Large intestine (tissue), 12 donors: ENCODE measurements at places on chromosomes 6 and 20. TPM values are rescaled to one million over a fixed set of nuclear protein-coding genes. Genes with fewer than 3 reads are reported as not detected.

DNA sequence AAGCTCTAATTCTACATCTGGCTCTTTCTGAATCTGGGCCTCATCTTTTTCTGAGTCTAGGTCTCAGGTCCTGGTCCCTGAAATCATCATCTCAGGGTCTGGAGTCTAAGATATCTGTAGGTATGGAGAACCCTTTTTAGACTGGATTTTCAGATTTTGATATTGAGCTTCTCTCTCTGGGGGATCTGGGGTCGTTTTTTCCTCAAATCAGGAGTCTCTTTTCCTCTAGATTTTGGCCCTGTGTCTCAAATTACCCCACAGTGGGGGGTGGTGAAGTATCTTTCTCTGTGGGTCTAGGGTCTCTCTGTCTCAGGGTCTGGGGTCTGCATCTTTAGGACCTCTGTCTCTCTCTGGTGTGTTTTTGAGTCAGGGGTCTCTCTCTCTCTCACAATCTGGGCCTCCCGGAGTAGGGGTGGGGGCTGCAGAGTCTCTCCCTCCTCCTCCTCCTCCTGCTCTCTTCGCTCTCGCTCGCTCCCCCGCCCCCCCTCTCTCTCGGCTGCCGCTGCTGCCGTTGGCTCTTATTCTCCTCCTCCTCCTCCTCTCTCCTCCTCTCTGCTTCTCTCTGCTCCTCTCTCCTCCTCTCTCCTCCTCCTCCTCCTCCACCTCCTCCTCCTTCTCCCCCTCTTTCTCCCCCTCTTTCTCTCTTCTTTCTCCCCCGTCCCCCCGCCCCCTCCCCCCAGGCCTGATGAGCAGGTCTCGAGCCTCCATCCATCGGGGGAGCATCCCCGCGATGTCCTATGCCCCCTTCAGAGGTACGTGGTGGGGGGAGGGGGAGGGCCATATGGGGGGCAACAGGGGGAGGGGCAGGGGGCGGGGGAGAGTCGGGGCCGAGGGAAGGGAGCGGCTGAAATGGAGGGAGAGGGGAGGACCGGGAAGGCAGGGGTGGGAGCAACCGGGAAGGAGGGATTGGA, at the start of gene SYNGAP1:
Gene SYNGAP1, plus strand, starts transcription at position 486 of the 911 bp plus-strand sequence. Its CDS starts 200 bp downstream, at position 686.
- peaks cover 14% of the 10 kb centered on the region for H3K36me3 ChIP-seq
- peak; percentile 46 for DNase-seq
- H3K4me3 ChIP-seq, result peak within 1 kb of the TSS; percentile 21
- H3K27me3 ChIP-seq, result no peaks in the 10 kb centered on the region

Gene UBR2
- polyA plus RNA-seq, result 24.5 TPM

DNA sequence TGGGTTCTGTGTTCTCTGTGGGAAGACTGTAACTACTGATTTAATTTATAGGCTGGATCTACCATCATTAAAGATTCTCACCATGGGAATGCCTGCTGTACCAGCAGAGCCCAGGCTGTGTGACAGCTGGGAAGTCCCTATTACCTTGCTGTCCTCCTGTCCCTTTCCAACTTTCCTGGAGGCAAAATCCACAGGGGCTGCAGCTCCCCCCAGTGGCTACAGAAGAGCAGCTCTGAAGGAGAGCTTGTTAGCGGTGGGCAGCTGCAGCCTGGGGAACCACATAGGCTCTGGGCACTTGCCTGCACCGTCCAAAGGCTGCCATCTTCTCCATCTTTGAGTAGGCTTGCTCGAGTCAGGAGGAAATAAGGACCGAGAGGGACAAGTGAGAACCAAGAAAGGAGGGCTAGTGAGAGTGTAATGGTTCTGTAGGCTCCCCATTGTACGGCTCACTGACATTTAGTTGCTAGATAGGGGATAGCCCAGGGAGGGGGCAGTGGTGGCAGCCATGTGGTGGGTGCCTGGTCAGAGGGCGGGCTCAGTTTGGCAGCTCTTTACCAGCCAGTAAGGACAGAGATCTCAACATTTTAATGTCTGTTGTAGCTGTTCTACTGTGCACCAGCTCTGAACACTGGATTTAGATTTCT, 155.1 kb upstream of the MLIP start:
- H3K4me1 ChIP-seq, result no peaks in the 10 kb centered on the region
- no peak overlapping the region for H3K27ac ChIP-seq
- H3K36me3 ChIP-seq, result no peaks in the 10 kb centered on the region
- DNase-seq, result peak; percentile 75

DNA sequence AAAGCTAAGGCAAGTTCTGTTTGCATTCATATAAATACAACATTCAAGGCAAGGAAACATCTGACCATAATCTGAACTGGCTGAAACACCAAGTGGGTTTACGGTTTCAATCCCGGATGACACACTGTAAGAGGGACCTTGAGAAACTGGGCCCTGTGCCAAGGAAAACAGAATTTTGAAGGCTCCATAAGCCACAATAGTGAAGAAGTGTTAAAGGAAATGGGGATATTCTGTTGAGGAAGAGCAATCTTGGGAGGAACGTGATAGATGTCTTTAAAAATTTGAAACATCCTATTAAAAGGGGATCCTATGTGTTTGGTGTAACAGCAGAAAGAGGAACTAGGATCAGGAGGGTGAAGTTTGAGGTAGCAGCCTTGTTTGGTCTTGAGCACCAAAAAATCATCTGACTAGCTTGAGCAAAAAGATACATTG, 82.4 kb upstream of the TAB2 start:
- no peak for DNase-seq
- no peaks in the 10 kb centered on the region for H3K36me3 ChIP-seq
- H3K27ac ChIP-seq, result no peak overlapping the region
- no peaks in the 10 kb centered on the region for H3K4me1 ChIP-seq
- no peak overlapping the region for H3K4me3 ChIP-seq

GRCh38 chr6:399785-400534, 8.4 kb downstream of the IRF4 start:
- no peaks in the 10 kb centered on the region for H3K36me3 ChIP-seq
- H3K27ac ChIP-seq, result no peak overlapping the region
- peaks cover 69% of the 10 kb centered on the region for H3K27me3 ChIP-seq
- H3K4me3 ChIP-seq, result no peak overlapping the region

GRCh38 chr6:137122612-137123011, 50.8 kb downstream of the IL22RA2 start:
- H3K4me1 ChIP-seq, result no peaks in the 10 kb centered on the region
- H3K4me3 ChIP-seq, result no peak overlapping the region
- DNase-seq, result no peak
- no peaks in the 10 kb centered on the region for H3K27me3 ChIP-seq
- H3K27ac ChIP-seq, result no peak overlapping the region

Gene RAD21L1
- not detected for polyA plus RNA-seq

DNA sequence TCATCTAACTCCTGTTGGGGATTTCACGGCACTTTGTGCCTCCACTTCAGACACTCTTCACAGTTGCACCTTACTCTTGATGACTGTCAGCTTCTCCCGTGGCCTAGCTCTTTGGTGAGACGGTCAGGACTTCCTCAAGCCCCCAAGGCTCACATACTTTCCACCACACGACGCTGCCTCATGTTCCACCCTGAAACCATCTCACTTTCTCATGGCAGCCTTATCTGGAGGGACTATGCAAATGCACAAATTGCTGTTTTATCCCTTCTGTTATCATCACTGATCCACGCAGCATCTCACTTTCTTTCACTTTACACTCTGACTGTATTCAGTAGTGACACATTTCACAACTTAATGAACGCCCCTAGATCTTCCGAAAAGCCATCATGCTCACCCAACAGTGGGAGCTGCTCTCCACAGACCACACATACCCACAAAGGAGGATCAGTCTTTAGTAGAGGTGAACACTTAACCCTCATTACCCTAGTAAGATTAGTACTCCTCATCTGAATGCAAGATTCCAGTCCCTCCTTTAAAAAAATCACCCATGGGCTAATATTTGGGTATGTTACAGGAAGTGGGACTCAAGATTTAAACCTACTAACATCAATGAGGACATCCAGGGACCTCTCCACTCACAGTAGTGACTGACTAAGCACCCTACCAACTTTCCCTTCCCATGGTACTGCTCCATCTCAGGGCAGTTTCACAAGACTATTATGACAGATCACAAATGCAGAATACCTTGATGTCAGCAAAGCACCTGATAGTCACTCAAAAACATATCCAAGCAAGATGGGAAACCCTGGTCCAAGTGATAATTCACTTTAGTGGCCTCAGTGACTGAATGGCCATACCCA, 35.4 kb downstream of the FYN start:
- no peaks in the 10 kb centered on the region for H3K36me3 ChIP-seq
- no peak overlapping the region for H3K4me3 ChIP-seq
- no peak for DNase-seq
- no peaks in the 10 kb centered on the region for H3K27me3 ChIP-seq

Gene TAGAP
- 2.3 TPM for polyA plus RNA-seq

DNA sequence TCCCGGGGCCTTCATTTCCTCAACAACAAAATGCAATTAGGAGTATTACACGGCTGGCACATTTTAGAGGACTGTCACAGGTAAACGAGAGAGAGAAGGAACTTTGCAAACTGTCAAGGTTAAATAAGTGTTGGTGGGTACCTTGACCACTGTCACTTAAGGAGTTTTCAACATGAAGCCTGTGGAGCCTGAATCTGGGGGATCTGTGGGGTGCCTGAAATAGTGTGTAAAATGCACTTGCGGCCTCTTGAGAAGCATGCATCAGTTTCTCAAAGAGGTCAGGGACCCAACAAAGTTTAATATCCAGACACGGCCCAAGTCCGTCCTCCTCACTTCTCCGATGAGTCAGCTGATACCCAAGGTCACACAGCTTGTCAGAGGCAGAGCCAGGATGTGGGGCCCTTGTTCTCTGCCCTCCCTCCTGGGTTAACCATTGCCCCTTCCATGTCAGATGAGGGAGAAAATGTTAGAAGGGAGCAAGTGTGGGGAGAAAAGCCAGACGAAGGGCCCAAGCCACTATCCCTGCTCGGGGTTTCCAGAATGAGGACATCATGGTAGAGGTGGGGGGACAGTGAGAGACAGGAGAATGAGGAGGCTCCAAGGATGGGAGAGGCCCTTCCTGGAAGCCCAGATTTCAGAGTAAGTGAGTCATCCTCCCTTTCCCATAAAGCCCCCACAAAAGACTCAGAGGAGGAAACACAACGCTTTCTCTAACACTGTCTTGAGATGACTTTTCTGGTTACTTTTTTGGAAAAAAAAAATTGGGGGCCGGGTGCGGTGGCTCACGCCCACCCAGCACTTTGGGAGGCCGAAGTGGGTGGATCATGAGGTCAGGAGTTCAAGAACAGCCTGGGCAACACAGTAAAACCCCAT, 42.2 kb downstream of the C6orf132 start:
- H3K27ac ChIP-seq, result peak overlapping the region; percentile 85
- H3K27me3 ChIP-seq, result no peaks in the 10 kb centered on the region
- H3K36me3 ChIP-seq, result peaks cover 18% of the 10 kb centered on the region
- no peak overlapping the region for H3K4me3 ChIP-seq
- H3K4me1 ChIP-seq, result peaks cover 88% of the 10 kb centered on the region

DNA sequence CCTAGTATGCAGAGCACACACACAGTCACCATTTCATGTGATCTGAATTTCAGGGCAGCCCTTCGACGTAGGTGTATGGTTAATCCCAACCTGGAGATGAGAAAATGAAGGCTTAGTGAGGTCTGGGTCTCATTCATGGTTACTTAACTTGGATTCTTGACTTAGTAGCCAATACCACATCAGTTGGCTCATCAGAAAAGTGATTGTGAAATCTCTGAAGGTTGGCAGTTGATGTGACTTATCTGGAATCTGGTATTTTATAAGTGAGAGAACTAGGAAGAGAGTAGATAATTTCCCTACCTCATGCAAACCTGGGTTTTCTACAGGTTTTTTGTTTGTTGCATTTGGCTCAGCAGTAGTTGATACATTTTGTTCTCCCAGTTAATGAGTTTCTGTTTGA, 123.7 kb downstream of the CCDC170 start:
- H3K4me3 ChIP-seq, result no peak overlapping the region
- no peaks in the 10 kb centered on the region for H3K27me3 ChIP-seq
- H3K27ac ChIP-seq, result no peak overlapping the region
- DNase-seq, result no peak

Gene SLC22A7
- 1.2 TPM for polyA plus RNA-seq

DNA sequence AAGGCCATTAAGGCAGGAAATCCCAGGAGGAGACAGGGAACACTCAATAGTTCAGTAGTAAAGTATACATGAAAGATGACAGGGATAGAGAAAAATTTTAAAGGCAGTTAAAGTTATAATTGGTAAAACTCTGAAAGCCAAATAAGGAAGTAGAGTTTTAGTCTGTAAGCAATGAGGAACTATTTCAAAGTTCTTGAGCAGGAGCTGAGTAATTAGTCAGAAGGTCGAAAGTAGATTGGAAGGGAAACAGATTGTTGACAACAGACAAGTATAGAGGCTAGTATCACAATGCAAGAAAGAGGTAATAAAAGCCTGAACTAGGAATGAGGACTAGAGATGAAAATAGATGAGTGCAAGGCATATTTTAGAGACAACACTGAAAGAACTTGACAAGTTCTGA, 150.3 kb downstream of the CDK19 start:
- DNase-seq, result peak; percentile 48
- no peaks in the 10 kb centered on the region for H3K27me3 ChIP-seq
- peak overlapping the region; percentile 65 for H3K27ac ChIP-seq
- no peak overlapping the region for H3K4me3 ChIP-seq
- peaks cover 6% of the 10 kb centered on the region for H3K36me3 ChIP-seq
- H3K4me1 ChIP-seq, result peaks cover 4% of the 10 kb centered on the region

DNA sequence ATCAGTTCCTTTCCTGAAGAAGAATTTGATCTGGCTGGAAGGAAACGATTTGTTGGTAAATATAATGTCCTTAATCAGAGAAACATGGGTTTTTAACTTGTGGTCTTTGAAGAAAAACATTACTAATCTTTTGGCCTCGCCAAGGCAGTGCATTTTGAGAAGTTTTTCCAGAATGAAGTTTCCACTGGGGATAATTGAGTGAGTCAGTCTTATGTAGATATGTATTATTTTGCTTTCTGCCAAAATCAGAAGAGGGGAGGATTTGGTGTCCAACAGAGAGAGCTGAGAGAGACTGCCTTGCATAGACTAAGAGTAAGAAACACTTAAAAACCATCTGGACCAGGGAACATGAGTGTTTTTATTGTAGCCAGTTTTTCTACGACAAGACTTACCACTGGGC, 79.9 kb downstream of the FNDC1 start:
- no peak overlapping the region for H3K4me3 ChIP-seq
- H3K4me1 ChIP-seq, result no peaks in the 10 kb centered on the region
- peak; percentile 25 for DNase-seq
- no peak overlapping the region for H3K27ac ChIP-seq
- H3K36me3 ChIP-seq, result peaks cover 10% of the 10 kb centered on the region

Gene LY6G6D
- 0.19 TPM for polyA plus RNA-seq

DNA sequence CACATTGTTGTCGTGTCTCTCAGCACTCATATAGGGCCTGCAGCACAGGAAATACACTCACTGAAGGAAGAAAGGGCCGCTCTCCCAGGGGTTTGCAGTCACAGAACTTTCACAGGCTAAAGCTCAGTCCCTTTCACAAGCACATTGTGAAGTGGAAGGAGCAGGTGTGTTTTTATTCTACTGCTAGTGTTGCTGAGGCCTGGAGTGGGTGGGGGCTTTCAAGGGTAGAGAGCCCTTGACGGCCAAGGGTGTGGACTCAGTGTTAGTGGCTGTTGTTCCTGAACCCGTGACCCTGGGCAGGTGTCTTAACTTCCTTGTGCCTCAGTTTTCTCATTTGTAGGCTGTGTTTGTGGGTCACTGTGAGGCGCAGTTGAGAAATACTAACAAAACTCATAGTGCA, 66.2 kb upstream of the SLC22A1 start:
- no peak overlapping the region for H3K27ac ChIP-seq
- H3K27me3 ChIP-seq, result no peaks in the 10 kb centered on the region
- no peak for DNase-seq
- peaks cover 83% of the 10 kb centered on the region for H3K36me3 ChIP-seq
- H3K4me3 ChIP-seq, result no peak overlapping the region
- H3K4me1 ChIP-seq, result peaks cover 9% of the 10 kb centered on the region

GRCh38 chr20:47452736-47453161, 48.9 kb upstream of the NCOA3 start:
- H3K27me3 ChIP-seq, result no peaks in the 10 kb centered on the region
- no peak overlapping the region for H3K4me3 ChIP-seq
- H3K4me1 ChIP-seq, result no peaks in the 10 kb centered on the region
- no peaks in the 10 kb centered on the region for H3K36me3 ChIP-seq
- DNase-seq, result no peak
